Esophagus mucosa (tissue), 1 donor: ENCODE measurements at places on chromosomes 1 and 21. TPM values are rescaled to one million over a fixed set of nuclear protein-coding genes. Genes with fewer than 3 reads are reported as not detected.
A peak's percentile ranks its signal among the peaks of the same experiment; 100 is the strongest.

DNA sequence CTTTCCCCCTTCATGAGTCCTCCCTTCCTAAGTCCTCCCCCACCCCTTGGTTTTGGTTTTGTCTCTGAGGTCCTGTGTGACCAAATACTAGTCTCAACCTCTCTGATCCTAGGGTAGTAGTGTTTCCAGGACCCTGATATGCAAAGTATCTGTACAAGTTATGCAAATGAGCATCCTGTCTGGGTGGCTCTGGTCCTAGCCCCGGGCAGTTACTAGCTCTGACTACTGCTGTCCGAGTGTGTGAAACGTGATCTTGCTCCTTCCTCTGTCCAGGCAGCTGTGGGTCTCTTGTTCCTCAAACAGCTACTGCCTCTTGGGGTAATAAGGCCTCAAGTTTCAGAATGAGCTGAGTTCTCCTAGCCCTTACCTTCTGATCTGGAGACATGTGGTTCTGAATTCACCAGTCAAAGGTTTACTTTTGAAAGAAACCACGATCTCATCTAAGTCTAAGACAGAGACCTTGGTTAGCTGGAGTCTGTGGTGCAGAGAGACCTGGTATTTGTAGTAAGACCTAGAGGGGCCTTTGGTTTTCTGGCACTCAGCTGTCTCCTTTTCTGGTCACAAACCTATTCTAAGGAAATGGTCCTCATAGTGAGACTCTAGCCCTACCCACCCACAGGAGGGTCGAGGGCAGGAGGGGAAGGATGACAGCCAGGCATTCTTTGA is 31.0 kb upstream of the IL19 start:
- ATAC-seq, result peak; percentile 40

GRCh38 chr1:99004254-99004860 is 304 bp downstream of the PLPPR5 start:
- ATAC-seq, result peak; percentile 31

The ADGRL4 gene
- total RNA-seq, result 3.5 TPM

DNA sequence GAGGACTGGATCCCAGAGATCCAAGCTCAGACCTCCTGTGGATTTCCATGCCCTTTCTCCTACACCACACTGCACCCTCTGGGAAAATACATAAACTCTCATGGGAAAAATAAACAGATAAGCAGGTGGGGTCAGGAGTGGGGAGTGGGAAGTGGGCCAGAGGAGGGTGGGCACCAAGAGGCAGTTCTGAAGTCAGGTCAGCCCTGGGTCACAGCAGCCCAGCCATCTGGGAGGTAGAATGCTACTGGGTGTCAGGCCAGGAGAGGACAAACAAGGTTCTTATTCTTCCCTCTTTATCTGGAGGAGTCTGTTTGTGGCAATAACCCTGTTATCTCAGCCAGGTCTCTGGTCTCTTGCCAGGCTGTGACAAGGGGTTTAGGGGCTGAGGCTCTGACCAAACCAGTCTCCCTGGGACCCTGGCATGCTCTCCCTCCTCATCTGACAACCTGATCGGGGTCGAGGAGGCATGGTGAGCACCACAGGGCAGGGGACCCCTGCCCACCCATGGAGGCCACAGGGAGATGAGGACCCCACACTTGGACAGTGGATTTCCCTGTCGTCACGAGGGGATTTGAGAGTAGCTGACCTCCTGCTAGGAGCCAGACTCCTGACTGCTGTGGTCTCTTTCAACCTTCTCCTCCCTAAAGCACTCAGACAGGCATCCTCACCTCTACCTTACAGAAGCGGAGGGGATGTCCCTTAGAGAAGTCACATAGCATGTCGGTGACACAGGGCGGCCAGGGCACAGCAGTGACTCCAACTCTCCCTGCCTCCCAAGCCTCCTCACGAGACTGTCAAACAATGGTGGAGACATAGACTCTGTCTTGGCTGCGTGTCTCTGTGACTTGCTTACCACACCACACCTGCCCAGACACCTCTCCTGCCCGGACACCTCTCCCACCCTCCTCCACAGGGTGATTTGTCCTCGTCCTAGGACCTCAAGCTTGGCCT is 51.3 kb upstream of the IFFO2 start:
- no peak for ATAC-seq

GRCh38 chr1:51699391-51699790 is 82.5 kb downstream of the OSBPL9 start:
- ATAC-seq, result no peak

The ADAMTSL4 gene
- total RNA-seq, result 42.9 TPM

The KRTAP21-1 gene
- not detected for total RNA-seq

The GPR52 gene
- total RNA-seq, result 0.56 TPM

GRCh38 chr1:210647406-210648333 is 319.0 kb downstream of the HHAT start:
- ATAC-seq, result no peak

- ATAC-seq, result no peak
Observed at GRCh38 chr1:118984086-118984721, 3.9 kb downstream of the TBX15 start.

DNA sequence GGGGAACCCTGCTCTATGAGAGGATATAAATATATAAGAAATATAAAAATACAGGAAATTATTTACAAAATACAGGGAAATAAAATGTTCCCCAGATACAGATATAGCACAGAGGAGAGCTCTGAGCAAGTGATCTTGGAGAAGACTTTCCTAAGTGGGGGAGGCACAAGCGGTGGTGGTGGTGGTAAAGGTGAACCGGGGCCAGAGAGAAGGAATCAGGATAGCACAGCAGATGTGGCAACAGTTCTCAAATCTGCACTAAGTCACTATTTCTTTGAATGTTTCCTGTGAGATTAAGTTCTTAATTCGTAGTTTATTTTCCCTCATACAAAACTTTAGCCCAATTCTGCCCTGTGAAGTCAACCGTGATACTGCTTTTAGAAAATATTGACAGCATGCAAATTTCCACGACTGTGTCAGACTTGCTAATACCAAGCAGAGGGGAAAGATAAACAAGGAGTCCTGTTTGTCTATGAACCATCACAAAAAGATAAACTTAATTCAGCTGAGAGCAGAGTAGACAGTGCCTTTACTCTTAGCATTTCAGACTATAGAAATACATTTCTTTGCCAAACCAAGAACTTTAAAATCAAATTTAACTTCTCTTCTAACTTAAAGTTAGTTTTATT is 237.5 kb upstream of the POGK start:
- ATAC-seq, result peak; percentile 54

GRCh38 chr1:167798952-167799351 is 77.2 kb downstream of the MPZL1 start:
- ATAC-seq, result no peak

The CELA3A gene
- total RNA-seq, result not detected

DNA sequence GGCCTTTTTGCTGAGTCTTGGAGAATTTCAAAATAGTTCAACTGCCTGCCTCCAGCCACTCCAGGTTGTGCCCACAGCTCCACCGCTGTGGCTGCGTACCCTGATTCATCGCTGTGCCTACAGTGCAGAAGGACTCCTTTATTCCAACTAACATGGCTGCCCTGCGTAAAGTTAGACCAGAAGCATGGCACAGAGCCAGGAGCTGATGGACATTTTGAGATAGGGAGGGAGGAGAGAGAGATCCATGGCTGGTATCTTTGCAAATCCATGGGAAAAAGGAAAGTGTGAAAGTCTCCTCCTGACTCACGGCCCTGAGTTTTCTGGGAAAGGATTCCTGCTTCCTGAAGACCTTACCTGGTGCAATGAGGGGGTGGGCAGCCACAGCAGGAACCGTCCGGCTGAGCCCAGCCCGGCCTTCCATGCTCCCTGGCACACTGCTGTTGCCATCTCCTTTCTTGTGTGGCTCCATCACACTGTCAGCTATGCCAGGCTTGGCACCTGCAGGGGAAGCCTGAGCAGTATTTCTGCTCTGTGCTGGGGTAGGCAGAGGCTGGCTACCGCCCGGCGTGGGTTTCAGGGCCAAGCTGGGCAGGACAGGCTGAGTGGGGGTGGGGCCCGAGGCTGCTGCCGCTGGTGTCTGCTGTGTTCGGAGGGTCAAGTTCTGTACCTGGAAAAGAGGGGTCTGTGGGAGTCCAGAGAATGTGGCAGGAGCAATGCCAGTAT is 46.0 kb upstream of the A3GALT2 start:
- no peak for ATAC-seq

DNA sequence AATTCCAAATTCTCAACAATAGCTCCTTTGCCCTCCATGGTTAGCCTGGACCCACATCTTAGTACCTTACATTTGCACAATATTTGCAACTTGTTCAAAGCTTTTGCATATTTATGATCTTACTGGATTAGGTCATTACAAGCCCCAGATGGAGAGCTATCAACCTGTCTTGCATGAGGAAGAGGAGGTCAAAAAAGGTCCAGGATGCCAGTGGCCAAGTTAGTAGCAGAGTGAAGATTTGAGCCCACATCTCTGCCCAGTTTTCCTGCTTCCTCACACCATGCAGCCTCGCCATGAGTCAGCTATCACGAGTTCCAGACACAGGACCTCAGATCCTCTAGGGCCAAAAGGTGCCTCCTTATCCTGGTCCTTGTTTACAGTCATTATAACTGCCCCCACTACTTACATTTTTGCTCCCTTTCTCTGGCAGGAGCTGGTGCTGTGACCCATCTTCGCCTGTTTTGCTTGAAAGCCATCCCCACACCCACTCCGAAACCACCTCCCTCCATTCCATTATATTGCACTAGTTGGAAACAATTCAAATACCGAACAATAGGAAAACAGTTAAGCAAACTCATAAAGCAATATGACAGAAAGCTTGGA is 5.0 kb upstream of the AHCYL1 start:
- no peak for ATAC-seq

The C1orf167 gene
- 0.84 TPM for total RNA-seq

DNA sequence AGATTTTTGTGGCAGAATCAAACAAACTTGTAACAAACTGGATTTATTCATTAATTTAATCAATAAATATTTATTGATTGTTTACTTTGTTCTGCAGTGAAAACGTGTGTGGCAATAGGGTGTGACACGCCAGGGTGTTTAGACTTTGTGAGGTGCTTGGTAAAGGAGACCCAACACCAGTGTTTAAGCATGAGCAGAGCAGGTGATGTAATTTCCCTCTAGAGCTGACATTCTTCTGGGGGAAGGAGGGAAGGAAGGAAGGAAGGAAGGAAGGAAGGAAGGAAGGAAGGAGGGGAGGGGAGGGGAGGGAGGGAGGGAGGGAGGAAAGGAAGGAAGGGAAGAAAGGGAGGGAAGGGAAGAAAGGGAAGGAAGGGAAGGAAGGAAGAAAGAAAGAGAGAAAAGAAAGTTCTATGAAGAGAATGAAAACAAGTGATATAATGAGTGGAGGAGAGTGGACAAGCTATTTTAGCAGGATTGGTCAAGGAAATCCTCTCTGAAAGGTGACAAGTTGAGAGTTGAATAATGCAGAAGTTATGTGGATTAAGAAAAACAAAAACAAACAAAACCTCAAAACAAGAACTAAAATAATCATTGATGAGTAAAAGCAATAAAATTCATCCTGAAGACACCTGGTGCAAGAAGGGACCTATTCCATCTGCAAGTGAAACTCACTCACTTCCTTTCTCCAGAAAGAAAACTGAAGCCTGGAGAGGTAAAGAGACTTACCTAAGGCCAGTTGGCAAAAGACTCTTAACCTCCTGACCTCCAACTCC is 60.8 kb downstream of the TSEN15 start:
- no peak for ATAC-seq

DNA sequence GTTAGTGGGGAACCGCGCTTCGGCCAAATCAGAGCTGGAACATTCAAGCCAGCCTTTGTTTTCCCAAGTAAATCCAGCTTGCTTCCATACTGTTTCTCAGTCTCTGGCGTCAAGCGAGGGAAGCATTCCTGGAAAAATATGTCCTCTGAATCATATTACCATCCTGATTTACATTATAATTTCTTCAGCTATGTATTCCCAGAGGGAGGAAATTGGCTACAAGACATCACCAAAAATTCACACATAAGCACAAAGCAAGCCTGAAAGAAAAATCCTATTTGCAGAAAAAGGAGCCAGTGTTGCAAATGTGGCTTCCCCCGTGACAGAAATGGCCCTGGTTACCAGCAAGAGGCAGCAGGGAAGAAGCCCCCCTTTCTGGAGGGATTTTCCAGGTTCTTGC is 233.3 kb downstream of the KCNJ6 start:
- ATAC-seq, result no peak

- peak; percentile 50 for ATAC-seq
Observed at GRCh38 chr1:225882694-225883615, 775 bp upstream of the TMEM63A start.
